ENCODE measurements at places on chromosomes 2 and 18.

DNA sequence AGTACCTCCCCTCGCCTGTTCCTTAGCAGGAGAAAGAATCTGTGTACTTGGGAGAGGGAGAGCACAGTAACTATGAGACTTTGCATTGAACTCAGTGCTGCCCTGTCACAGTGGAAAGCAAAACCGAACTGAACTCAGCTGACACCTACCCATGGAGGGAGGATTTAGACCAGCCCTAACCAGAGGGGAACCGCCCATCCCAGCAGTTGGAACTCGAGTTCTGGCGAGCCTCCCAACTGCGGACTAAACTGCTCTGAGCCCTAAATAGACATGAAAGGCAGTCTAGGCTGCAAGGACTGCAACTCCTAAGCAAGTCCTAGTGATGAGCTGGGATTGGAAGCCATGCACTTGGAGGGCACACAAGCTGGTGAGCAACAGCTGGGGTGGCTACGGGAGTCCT, 110.4 kb downstream of the GRB14 start:
- DNase-seq, result no peak

DNA sequence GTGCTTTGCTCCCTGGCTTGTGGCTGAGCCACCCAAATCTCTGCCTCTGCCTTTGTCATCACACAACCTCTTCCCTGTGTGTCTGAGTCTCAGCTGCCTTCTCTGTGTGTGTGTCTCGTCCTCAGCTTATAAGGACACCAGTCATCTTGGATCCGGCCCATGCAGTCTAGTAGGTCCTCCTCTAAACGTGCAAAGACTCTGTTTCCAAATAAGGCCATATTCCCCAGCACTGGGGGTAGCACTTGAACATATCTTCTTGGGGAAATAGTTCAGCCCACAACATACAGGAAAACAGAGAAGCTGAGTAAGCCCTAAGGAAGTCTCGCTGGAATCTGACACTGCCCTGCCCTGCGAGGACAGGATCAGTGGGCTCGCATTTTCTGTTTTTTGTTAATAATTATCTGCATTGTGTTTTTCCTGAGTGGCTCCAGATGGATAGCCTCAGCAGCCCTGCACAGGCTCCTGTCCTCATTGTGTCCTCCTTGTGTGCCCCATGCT, 42.1 kb downstream of the MTCL1 start:
- peak; percentile 99 for DNase-seq

GRCh38 chr18:75727456-75727855, 300.0 kb upstream of the SMIM21 start:
- peak; percentile 27 for DNase-seq

DNA sequence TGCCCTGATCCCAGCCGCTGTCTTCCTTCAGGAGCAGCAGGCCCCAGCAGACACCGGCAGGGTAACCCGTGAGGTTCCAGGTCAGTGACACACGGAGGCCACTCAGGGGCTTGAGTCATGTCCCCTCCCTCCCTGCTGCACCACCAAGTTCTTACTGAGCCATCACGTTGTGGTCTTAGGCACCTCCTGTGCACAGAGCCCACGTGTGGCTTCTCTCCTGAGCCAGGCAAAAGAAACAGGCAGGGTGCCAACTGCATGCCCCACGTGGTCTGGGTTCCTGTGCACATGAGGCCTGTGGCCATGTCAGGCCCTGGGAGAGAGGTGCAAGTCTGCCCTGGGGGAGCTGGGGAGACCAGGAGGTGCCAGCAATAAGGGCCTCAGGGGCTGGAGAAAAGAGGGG, 264.8 kb downstream of the KLHL29 start:
- no peak for DNase-seq

- no peak for DNase-seq
These were observed 9.5 kb upstream of the SLC1A4 start for GRCh38 chr2:64979744-64980143.

DNA sequence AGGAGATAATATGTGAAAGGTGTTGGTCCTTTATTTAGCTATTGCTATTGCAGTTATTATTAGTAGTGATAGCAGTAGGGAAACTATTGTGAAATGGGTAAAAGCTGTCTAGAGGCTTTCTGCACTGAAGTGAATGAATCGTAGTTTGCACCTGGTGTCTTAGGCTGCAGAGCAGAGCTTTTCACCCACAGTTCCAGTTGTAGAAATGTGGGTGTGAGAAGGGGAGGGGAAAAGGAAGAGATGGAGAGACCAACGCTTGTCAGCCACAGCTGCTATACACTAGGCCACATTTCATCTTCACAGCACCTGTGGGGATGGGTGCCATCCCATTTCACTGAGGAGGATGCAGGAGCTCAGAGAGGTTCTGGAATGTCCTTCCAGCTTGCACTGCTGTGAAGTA, 50.0 kb downstream of the TRPM8 start:
- DNase-seq, result no peak

GRCh38 chr2:85525567-85525966, 13.4 kb upstream of the MAT2A start:
- DNase-seq, result no peak

DNA sequence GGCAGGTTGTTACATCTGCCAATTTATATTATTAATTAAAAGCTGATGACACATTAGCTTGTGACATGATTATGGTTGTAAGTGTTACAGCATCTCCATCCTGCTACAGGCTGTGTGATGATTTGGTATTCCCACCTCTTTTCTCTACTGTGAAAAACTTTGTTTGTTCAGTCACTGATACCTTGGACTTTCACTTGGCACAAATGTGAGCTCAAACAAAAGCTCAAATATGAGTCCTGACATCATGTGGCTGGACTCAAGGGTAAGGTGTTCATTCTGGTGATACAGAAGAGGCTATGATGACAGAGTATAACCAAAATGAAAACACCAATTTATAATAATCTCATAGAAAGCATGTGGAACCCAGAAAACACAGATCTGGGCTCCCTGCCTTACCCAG, 11.4 kb upstream of the IL36A start:
- no peak for DNase-seq

- DNase-seq, result no peak
These were observed 722.8 kb upstream of the RAB6C start for GRCh38 chr2:129256642-129257041.

- no peak for DNase-seq
These were observed 21.9 kb upstream of the ID2 start for GRCh38 chr2:8659735-8660492.

DNA sequence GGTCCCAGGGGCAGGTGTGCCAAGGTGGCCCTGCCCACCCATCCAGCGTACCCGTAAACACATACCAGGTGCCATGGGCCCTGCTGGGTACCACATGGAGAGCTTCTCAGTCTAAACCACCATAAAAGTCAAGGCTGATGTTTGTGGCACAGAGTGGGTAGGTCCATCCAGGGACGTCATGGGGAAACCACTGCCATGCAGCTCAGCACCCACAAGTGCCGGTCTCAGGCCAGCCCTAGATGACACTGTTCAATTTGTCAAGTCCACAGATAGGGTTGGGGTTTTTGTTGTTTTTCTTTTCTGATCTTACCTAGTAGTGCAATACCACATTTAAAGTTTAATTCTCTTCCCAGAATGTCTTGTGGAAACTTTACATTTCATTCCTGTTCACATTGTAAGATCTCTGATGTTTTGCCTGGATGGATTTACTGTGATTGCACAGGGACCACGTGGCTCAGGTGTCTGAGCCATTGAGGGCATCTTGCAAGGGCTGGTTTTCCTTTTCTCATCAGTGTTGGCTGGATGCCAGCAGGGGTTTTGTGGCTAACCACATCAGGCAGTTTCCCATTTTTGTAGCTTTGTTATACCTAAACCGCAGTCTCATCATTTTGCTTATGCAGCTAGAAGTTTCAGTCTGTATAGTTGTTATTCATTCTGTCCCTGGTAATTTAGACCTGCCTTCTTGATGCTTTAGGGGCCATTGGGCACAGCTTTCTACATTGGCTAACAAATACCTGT, 64.7 kb downstream of the STK25 start:
- DNase-seq, result peak; percentile 75

DNA sequence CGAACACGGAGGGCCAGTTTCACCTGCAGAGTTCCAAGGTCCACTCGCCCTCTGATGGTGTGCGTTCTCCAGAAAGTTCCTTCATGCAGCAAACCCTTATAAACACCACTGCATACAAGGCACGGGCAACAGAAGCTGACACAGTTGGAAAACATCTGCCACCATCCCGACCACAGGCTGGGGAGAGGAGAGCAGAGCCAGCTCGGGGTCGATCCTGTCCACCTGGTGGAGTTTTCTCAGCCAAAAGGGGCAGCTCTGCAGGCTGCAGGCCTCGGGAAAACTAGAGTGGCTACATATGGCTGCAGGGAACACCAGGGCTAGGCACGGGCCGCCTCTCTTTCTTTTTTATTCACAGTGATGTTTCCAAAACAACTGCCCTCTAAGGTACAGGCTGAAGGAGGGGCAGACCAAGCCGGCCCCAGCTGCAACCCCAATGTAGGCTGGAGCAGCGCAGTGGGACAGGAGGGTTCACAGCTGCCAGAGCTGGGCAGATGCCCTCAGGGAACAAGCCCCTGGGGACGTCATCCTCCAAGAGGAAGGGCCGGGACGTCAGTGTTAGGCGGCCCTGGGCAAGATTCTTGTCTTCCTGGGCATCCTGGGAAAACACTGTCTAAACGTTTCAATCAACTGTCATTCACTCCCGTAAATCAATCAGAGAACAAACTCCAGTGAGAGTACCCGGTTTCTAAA, 274.7 kb downstream of the TWIST2 start:
- DNase-seq, result no peak

DNA sequence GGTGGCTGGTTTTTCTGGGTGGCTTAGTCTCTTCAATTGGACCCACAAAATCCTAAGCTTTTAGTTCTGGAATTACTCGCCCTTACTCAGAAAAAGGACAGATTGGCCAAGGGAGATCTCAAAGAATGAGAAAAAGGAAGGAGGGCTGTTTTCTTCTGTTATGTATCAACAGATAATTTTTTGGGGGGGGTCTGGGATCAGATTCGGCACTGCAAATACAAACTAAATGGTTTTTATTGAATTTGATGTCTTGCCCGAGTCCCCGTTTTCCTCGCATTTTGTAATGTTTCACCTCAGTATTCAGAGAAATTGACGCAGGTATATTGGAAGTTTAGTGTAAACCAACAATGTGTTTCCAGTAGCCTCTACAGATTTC, 762 bp downstream of the YIPF4 start:
- no peak for DNase-seq

- DNase-seq, result no peak
These were observed 5.2 kb upstream of the PRLH start for GRCh38 chr2:237561221-237561620.

DNA sequence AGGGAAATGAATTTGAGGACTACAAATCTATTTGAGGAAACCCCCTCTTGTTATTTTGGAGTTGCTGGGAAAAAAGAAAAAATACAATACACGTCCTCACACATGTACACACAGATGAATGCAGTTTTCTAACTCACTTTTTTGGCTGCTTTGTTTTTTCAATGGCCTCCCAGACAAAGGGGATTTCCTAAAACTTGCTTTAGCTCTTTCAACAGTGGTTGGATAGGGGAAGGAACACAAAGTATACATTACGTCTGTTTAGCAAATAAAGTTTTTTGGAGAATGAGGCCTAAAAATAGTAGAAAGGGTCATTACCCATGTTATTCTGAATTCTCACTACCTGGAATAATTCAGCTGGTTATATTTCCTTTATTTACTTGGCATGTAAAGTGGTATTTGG, 125.3 kb upstream of the ITGB6 start:
- no peak for DNase-seq

GRCh38 chr2:211061612-211062296, 505.4 kb downstream of the CPS1 start:
- DNase-seq, result no peak

DNA sequence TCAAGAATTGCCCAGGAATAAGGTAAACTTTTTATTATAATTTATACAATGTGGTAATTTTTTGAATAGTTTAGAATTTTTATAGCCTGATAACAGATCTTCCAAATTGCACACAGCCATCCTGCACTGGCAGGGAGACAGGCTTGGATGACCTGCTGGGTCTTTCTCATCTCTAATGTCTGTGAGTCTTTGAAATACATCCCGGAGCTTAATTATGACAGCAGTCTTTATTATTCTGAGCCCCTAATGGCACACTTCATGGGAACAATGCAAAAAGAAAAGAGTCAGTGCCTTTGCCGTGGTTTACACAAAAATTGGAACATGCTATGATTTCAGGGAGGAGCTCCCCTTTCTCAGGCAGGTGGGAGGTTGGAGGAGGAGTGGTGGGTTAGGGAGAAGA, 71.0 kb downstream of the TMEM182 start:
- DNase-seq, result no peak

GRCh38 chr2:157055660-157056199, 201.8 kb upstream of the GALNT5 start:
- peak; percentile 37 for DNase-seq

DNA sequence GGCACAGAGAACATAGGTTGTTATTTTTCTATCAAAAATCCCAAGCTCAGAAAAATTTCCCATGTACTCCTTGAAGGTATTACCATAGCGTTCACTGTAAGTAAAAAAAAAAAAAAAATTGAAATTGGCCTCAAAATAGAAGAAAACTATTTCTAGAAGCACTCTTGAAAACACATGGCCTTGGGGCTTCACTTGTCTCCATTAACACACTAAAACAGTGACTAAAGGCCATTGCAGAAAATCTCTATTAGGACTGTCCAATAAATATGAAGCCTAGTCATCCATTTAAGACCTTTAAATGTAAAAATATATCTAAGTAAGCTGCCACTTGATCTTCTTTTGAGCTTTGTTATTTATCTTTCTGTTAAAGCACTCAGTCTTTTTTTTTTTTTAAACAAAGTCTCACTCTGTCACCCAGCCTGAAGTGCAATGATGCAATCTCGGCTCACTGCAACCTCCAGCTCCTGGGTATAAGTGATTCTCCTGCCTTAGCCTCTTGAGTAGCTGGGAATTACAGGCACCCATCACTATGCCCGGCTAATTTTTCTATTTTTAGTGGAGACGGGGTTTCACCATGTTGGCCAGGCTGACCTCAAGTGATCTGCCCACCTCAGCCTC, 35.8 kb downstream of the CCDC68 start:
- no peak for DNase-seq

- DNase-seq, result no peak
These were observed 514.0 kb downstream of the GALR1 start for GRCh38 chr18:77763530-77764145.

- no peak for DNase-seq
These were observed 94.6 kb downstream of the PTH2R start for GRCh38 chr2:208501206-208501605.

- no peak for DNase-seq
These were observed 25.7 kb downstream of the RAB10 start for GRCh38 chr2:26059542-26059941.

GRCh38 chr2:113182471-113183260, 8.9 kb downstream of the PSD4 start:
- DNase-seq, result no peak

Data from fibroblast of skin of right biceps (primary cell).